ENCODE measurements at places on chromosomes 12 and 14.

DNA sequence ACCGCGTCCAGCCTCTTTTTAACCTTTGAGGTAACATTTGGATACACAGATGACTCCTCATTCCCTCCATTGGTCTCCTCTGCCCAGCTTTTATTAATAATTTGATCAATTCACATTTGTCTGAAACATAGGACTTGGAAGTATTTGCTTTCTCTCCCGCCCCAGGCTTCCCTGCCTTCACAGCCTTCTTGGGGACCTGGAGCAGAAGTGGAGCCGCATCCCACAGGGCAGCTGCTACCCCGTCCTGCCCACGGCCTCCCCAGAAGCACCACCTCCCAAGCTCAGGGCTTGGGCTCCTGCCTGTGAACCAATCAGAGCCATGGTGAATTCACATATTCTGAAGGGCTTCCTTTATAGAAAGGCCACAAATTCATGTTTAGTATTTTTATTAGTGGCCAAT, 97.6 kb downstream of the PIWIL1 start:
- no peak for DNase-seq

GRCh38 chr12:132535019-132535418, 45.1 kb downstream of the FBRSL1 start:
- DNase-seq, result no peak

- DNase-seq, result no peak
Measured at GRCh38 chr12:39605996-39606395, 13.6 kb downstream of the ABCD2 start.

DNA sequence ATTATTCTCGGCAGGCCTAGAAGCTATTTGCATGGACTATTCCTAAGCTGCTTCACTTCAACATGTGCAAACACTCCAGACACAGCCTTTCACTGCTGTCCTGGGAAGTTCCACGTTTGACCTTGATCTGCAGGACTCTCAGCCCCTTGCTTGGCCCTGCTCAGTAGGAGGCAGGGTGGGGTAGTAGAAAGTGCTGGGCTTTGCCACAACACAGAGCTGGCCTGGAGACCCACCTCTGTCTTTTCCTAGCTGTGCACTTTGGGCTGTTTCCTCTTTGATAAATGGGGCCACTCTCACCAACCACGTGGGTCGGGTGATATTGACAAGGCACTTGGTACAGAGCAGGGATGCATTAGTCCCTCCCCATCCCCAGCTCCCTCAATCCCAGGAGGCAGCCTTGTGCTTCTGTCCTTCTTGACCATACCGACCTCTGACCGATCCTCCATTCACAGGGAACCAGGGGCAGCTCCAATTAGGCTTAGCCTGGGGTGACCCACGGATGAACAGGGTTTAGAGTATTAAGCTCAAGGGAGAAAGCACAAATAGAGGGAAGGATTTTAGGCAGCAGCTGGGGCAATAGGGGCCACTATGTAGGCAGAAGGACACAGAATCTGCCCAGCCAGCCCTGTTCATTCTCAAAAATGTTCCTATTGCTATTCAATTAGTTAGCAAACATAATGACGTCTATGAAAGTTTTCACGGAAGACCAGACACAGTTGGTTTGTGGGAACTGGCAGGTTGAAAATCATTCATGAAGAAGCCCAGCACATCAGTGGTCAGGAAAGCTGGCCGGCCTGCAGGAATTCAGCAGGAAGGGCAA, 63.3 kb downstream of the SYNE3 start:
- no peak for DNase-seq

DNA sequence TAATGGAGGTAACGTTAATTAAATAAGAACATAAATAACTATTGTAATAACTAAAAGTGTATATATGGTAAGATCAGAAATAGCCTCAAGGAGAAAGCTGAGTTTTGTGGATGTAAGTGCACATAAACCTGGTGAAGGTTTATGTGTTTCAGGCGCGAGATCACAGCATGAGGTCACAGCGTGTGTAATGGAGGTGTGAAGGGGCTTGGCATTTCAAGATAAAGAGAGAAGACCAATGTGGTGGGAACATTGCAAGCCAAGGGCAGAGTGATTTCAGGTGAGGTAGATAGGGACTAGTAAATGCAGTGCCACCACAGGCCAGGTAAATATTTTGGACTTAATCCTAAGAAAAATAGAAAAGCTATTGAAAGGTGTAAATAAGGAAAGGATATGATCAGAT, 21.7 kb upstream of the KICS2 start:
- DNase-seq, result no peak

GRCh38 chr12:104502217-104502616, 45.5 kb downstream of the CHST11 start:
- no peak for DNase-seq

All from kidney capillary endothelial cell (primary cell).